ENCODE measurements at places on chromosomes 16 and 17.
A peak's percentile ranks its signal among the peaks of the same experiment; 100 is the strongest.

- no peak for DNase-seq
These were observed 163.5 kb downstream of the COPRS start for GRCh38 chr17:31695456-31696090.

DNA sequence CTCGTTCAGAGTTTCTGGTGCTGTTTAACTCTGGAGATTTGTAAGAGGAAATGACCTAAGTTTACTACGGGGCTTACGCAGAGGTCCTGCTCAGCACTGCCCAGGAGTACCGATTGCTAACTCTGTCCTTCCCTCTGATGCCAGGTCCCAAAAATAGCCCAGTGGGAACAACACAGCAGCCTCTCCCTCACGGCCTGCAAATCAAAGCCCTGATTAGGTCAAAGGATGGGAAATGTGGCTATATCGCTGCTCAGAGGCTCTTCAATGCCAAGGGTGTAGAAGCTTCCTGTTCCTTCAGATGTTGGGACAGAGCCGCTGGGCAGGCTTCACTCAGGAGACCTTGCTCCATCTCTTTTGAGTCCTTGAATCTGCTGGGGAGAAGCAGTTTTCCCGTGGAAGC is 174.2 kb upstream of the KCNJ16 start:
- DNase-seq, result no peak

DNA sequence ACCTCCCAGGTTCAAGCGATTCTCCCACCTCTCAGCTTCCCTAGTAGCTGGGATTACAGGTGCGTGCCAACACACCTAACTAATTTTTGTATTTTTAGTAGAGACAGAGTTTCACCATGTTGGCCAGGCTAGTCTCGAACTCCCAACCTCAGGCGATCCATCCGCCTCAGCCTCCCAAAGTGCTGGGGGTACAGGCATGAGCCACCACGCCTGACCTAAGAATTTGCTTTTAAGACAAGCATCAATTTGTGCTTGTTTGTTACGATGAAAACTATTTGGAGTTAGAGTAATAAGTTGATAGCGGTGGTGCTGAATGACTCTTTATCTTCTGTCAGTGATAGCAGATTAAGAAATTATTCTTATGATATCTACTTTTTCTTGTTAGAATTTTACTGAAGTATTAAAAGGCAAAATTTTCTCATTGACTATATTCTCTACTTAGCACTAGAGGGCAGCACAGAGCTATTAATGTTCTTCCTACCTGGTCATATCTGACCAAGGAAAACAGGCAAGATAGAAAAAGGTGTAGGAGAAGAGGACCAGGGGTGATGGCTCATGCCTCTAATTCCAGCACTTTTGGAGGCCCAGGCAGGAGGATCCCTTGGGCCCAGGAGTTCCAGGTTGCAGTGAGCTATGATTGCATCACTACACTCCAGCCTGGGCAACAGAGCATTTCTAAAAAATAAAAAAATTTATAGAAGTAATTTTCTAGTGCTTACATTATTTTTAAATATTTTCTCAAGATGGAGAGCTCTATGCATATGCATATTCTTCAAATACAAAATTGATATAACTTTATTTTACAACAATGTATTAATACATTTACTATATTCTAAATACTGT is 24.5 kb downstream of the STXBP4 start:
- no peak for DNase-seq

DNA sequence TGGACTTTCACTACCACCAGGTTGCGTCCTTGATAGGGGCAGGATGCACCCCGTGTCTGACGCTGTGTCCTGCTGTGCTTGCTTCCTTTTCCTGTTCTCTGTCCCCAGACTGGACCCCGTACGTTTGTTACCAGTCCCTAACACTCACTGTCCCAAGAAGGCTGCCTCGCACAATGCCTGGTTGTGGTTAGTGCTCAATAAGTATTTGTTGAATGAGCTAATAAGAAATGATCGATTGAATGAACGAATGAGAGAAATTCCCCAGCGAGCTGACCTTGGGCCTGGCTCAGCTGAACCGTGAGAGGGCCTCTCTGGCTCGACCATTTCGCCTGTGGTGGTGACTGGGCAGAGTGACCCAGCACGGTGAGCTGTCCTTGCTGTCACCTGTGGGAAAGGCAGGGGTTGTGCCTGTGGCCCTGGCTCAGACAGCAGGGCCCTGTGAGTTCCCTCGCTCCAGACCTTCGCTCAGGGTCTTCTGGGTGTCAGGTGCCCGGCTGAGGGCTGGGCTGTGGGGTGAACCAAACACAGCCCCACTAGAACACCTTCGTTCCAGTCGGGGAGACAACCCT is 20.9 kb downstream of the CMIP start:
- DNase-seq, result no peak

- no peak for DNase-seq
These were observed 525.6 kb downstream of the MAF start for GRCh38 chr16:79074951-79075350.

GRCh38 chr16:54030451-54030850 is 256.1 kb downstream of the IRX3 start:
- no peak for DNase-seq

DNA sequence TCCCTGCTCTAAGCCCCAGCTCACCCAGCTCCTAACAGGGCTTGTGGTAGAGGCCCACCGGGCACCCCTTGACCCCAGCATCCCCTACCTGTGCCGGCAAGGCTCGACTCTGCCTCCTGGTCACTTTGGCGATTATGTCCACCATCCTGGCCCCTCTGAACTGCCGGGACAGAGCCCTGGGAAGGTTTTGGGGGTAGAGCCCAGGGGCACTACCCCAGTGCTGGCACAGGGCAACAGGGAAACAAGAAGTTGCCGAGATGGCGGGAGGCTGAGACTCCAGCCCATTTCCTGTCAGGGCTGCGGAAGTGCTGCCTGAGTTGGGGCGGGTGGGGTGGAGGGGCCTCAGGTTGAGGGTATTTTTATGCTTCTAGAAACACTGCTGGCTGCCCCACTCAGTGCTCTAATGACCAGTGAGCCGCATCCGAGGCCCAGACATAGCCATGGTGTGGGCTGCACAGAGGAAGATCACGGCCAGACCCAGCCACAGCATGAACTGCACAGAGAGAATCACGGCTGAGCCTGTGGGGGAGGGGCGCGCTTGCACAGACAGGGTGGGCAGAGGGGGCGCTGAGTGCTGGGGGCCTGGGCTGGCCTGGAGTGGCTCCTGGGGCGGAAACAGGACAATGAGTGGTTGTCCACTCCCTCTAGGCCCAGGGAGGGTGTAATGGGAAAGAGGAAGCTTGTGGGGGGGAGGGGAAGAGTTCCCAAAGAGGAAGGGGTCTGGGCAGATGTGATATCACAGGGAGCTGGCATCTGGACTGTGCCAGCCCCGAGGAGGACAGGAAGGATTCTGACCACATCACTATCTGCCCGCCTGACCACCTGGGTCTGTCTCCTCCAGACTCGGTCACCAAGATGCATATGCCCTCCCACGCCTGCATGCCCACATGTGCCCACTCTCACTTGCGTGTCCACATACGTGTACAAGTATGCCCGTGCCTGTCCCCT is 22.3 kb downstream of the ARHGAP27 start:
- DNase-seq, result peak; percentile 45

- DNase-seq, result no peak
These were observed 37.7 kb upstream of the PHLPP2 start for GRCh38 chr16:71762186-71762585.

- no peak for DNase-seq
These were observed 7.4 kb downstream of the GCSH start for GRCh38 chr16:81088836-81089235.

DNA sequence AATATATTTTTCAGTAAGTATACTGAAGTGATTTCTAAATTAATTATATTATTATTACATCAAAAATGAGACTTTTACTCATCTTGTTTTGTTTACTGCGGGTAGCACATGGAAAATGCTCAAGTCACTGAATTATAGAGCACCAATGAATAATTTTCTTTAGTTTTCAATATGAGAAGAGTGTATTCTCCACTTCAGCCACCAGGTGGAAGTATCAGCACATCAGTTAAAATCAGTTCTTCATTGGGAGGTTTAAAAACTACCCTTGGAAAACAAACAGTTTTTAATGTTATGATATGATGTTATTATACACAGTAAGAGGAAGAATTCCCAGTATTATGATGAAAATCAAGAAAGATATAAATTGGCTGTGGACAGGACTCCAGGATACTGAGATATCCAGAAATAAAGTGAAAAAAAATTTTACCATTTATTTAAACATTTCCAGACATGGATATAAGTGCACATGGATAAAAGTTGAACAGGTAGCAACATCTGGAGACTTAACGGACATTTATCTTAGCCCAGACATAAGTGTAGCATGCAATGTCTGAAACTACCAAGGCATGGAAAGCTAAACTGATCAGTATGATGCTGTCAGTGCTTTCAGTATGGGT is 467.3 kb downstream of the KCNJ2 start:
- no peak for DNase-seq

DNA sequence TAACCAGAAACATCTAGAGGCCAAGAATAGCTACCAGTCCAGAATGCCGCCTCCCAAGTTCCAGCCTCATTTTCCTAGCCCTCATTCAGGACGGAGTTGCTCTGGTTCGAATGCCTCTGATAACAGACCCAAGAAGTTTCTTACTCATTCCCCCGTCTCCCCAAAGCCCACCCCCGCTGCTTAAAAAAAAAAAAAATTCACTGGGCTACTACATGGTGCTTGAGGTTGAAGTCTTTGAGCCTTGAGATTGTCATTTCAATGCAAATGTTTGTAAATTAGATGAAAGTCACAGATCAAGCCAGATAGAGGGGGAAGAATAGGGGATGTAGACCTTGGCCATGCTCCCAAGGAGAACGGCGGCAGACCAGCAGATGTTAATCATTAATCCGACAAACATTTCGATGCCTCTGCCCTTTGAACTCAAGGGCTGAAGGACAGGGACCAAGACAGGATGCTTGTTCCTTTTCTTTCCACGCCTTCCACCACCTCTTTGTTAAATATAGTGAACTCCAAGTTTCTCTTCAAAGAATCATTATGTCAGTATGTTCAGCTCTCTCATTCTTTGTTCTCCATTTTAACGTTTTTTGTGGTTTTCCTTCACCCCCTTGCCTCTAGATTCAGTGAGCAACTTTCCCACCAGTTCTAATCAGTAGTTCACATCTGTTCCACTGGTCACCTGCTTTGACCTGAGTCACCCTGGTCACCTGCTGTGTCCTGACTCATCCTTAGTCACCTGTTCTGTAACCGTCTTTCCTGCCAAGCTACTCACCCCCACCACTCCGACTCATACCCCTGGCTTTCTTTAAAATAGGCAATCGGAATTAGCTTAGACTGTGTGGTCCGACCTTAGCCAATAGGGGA is 190.3 kb downstream of the CPPED1 start:
- no peak for DNase-seq

- no peak for DNase-seq
These were observed 15.9 kb upstream of the SLC12A3 start for GRCh38 chr16:56848955-56849689.

DNA sequence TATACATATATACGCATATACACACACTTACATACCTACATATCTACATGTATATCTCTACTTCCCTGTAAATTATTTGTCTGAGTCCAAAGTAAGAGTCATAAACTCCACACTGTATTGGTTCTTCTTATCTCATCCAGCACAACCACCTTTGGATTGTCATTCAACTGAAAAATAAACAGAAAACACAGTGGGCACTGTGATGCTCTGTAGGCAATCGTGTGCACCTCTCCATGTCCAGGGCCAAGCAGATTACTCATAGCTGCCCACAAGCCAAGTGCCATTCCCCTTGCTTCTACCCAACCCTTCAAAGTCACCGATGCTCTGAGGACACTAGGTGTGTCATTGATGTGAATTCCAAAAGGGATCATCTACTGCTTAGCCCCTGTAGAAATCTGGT is 12.9 kb upstream of the TEKT3 start:
- DNase-seq, result no peak

DNA sequence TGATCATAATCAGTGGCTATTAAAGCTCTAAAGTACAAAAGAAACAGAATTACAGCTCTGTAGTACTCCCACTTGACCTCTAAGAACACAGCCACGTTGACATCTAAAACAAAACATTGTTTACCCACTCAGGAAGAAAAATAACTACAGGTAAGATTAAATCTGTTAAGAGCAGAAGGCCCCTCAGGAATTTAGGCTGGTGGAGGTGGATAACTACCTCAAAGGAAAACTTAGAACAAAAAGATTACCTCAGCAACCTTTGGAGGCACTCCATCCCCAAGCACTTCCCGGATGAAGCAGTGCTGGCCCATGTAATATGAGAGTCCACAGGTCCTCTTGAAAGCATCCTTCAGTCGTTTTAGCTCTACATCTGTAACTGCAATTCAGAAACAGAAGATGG is 46.7 kb downstream of the USP32 start:
- no peak for DNase-seq

- DNase-seq, result no peak
These were observed 47.2 kb downstream of the YPEL2 start for GRCh38 chr17:59378675-59379074.

- no peak for DNase-seq
These were observed 41.7 kb downstream of the ANKFY1 start for GRCh38 chr17:4221899-4222659.

DNA sequence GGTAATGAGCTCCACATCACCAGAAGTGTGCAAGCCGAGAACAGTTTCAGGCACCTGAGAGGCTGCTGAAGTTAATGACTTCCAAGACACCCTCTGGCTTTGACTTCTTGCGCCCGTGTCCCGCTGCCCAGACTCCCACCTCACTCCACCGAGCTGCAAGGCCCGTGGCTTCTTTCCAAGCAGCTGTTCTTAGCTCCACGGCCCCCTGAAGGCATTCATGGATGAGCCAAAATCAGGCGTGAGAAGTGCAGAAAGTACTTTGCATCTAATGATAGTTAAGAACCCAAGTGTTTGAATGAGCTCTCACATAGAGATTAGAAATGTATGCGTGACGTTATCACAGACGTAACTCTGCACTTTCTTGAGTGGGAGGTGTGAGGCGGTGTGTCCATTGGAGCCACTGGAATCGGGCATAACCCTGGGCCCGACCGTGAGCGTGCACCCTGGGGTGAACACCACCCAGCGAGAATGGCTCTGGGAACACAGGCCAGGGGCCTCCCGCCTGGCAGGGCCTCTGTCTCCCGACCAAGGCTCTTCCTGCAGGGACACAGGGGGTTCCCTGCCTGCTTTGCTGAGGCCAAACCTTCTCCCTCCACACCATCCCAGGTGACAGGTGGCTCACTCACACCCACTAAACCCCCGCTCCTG is 11.0 kb downstream of the NPTX1 start:
- no peak for DNase-seq

DNA sequence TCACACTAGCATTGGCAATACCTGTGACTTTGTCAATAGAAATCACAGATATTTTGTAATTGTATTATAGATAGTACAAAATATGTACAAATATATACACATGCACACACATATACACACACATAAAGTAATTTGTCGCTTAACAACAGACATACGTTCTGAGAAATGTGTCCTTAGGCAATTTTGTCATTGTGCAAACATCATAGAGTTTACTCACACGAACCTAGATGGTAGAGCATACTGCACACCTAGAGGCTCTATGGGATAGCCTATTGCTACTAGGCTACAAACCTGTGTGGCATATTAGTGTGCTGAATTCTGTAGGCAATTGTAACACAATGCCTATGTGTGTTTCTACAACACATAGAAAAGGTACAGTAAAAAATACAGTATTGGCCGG is 11.0 kb downstream of the UNC119 start:
- no peak for DNase-seq

- no peak for DNase-seq
These were observed 175.4 kb downstream of the AATF start for GRCh38 chr17:37123941-37124820.
